Substantia nigra (tissue), 51 donors: ENCODE measurements at places on chromosomes 5 and 9.

- no peak for DNase-seq
These were observed 28.2 kb upstream of the CPLX2 start for GRCh38 chr5:175842951-175843793.

GRCh38 chr9:99491408-99492158 lies 269.5 kb downstream of the SEC61B start:
- no peak for DNase-seq

DNA sequence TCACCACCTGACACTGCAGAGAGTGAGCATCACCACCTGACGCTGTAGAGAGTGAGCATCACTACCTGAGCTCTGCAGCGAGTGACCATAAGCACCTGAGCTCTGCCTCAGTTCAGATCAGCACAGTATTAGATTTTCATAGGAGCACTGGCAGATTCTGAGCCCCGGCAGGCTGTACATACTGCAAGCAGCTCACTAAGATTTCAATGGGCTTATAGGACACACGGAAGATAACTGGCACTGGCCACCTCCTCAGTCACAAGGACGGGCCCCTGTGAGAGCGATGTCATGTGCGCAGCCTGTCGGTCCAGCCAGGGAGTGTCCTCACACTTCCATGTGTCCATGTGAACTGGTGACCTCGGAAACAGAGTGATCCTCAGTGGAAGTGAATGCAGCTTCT lies 153.5 kb upstream of the IRX2 start:
- DNase-seq = no peak

DNA sequence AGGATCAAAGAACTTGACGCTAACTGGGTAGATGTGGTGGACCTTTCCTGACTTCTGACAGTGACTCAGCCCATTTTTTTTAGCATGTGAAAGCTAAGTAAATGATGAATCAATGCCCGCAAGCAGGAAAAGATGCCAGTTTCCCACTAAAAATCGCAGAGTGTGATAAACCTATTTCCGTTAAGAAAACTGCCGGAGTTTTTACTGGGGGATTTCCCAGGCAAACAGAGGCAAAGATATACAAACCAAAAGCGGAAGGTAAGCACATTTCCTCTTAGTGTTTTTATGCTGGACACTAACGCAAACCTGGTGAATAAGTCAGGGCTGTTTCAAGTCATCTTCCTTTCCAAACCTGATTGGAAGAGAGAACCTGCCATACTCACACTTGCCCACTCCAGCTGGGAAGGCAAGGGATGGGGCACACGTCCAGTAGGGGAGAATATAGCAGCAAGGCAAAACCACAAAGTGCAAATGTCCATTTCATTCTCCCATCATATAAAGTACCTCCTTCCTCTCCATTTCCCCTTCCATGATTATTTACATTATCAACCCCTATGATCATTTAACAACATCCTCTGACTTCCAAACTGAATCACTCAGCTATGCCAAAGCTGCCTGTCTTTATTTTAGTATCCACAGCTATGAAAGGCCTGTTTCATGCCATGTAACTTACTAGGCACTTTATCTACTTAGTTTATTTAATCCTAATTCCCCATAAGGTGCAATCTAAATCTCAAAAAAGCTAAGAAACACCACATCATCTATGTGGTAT lies 349.7 kb upstream of the RFX3 start:
- DNase-seq = no peak

DNA sequence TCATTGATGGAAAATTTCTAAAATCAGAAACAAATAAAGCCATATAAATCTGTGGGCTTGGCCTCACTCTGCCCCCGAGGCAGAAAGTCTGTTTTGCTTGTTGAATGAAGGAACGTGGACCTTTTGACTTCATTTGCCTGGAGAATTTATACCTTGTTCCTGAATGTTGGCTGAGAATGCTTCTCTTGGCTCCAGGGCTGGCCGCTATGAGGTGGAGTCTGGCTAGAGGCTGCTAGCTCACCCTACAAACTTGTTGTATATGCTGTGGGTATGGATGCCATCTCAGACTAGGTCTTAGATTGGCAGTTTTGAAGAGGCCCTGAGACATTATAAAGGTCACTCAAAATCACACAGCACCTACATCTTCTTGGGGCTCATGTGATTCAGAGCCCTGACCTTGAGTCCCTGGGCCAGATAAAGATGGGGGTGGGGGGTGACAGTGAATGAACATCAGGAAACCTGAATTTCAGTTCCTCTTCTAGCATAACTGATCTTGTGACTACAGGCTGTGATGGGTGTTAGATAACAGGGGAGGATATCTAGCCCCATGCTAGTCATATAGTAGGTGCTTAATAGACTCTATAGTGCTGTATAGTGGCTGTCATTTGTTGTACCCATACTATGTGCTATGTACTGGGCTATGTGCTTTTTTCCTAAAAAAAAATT lies 2.8 kb downstream of the GM2A start:
- DNase-seq = no peak

DNA sequence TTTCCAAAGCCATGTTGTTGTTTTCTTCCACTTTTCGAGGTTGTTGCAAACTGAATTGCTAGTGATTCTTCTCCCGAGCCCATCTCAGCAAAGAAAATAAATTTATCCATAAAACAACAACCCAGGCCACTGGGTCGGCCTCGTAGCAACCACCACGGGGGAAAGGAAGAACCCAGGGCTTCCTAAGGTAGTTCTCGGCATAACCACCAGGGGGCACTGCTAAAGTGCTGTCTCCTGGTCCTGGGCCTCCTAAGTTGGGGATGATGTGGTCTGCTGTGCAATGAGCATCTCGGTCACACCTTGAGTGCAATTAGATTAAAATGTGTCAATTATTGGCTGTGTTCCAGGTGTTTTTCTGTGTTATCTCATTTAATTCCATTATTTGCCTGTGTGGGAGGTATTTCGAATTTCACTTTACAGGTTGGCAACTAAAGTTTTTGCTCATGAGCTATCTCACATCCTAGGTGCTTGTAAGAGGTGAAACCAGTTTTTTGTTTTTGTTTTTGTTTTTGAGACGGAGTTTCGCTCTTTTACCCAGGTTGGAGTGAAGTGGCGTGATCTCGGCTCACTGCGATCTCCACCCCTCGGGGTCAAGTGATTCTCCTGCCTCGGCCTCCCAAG lies 102.8 kb upstream of the DAP start:
- peak; percentile 15 for DNase-seq

- no peak for DNase-seq
These were observed 5.1 kb upstream of the SPIN1 start for GRCh38 chr9:88383176-88383575.

DNA sequence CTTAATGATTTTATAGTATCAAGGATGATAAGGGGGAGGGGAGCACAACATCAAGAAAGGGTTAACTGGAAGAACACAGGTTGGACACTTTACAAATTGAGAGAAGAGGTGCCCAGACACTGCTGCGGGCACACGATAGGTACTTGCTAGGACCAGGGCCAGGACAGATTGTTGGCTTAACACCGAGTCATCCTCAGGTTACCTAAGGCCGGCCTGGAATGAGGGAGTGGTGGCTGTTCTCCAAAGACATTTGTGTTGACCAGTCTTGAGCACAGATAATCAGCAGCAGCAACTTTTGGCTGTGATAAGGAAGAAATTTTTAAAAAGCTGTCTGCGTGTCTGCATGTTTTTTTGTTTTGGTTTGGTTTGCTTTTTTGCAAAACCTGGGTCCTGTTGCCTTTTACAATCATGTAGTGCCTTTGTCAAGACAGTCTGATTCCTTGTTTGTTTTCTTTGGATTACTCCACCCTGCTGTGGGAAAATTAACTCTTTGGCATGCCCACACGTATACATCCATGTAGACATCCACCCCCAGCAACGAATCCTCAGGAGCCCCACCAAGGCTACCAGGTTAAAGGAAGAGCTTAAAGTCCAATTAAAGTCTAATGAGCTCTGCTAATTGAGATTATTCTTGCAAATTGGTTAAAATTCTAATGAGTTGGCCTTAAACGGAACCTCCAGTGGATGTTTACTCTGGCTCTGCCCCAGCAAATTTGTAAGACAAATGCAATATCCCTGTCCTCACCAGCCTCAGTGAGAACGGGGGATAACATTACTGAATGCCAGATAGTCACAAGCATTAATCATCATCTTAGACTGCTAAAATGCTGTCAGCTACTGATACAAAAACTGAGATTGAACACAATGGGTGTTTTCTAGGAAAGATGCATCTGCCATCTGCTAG lies 382.3 kb downstream of the ACTL7B start:
- DNase-seq = no peak

DNA sequence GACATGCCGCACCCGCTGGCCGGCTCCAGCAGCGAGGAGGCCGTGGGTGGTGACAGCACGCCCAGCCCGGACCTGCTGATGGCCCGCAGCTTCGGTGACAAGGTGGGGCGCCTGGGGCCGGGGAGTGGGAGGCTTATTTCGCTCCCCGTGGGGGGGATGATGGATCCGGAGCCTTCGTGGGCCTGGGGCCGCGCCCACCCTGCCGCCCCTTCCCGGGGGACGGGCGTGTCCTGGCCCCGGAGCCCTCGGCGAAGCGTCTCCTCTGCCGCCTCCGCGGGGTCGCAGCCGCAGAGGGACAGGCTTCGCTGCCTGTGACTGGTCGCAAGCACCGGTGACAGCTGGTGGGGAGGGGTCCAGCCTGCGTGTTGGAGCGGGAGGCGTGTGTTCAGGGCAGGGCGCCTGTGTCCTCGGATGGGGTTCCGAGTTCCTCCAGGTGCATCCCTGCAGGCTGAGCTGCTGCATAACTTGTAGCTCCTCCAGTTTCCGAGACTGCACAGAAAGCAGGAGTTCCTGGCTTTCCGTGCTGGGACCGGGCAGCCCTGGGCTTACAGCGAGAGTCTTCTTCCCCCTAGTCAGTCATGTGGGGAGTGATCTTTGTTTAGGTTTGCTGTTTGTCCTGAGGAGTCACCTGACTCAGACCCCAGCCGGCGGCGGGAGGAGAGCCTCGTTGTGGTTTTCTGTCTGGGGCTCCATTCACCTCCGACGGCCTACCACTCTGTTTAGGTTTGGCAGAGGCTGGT lies 666 bp downstream of the SNX30 start:
- peak; percentile 37 for DNase-seq

- DNase-seq = no peak
These were observed 43.6 kb downstream of the SERINC5 start for GRCh38 chr5:80212171-80212667.

- no peak for DNase-seq
These were observed 188.7 kb downstream of the ROR2 start for GRCh38 chr9:91761362-91761761.

- no peak for DNase-seq
These were observed 28.9 kb upstream of the COL5A1 start for GRCh38 chr9:134612715-134613114.

- DNase-seq = no peak
These were observed 197.0 kb downstream of the DRD1 start for GRCh38 chr5:175246889-175247520.

GRCh38 chr9:35791297-35791921 lies at the start of gene NPR2:
Gene NPR2 (plus strand): TSS chr9:35791591. CDS start chr9:35792409, 818 bp downstream.
- DNase-seq = peak; percentile 21

DNA sequence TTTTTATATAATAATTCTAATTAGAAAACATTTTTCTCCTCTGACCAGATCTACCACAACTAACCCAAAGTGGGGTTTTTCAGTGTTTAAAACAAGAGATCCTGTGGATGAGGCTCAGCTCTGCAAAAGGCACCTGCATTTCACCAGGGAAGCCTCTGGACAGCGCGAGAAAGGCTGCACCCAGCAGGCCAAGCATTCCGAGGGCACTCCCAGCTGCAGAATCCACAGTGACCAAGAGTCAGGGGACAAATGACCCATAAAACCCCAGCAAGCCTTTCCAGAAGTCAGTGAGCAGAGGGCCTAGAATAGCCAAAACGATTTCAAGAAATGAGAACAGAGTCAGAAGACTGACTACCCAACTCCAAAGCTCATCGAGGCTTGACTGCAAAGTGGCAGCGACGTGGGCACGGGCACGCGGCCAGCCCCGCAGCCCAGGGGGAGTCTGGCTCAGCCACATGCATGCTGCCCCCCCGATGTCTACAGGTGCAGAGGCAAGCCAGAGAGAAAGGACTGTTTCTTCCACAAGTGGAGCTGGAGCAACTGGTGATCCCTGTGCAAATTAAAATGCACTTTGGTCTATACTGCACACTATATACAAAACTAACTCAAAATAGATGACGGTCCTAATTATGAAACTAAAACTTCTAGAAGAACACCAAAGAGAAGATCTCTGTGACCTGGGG lies 26.2 kb downstream of the TPPP start:
- no peak for DNase-seq

DNA sequence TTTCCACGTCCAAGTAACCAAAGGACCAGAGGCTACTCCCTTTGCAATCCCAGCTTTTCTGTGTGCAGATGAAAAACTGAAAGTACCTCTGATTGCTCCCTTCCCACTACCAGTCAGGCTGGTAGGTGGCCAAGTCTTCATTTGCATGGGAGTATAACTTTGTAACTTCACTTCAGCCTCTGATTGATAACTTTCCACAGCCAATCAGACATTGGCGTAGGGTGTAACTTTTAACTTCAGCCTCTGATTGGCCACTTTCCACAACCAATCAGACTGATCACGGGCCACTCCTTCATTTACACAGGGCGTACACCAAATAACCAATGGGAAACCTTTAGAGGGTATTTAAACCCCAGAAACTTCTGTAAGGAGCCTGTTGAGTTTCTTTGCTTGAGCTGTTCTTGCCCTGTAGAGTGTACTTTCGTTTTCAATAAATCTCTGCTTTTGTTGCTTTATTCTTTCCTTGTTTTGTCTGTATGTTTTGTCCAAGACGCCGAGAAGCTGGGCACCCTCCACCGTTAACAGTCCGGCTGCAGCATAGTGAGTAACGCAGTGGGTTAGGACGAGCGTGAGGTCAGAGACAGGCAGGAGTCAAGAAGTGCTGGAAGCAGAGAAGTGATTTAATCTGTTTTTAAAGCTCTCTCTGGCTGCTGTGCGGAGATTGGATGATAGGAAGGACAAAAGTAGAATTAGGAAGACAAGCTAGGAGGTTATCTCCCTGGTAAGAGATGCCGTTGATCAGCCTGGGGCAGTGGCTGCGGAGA lies 3.5 kb upstream of the EXOSC2 start:
- no peak for DNase-seq

- DNase-seq = peak; percentile 46
These were observed 420.8 kb upstream of the GRAMD2B start for GRCh38 chr5:126002222-126002897.
